ENCODE measurements at places on chromosomes 12 and 14.

DNA sequence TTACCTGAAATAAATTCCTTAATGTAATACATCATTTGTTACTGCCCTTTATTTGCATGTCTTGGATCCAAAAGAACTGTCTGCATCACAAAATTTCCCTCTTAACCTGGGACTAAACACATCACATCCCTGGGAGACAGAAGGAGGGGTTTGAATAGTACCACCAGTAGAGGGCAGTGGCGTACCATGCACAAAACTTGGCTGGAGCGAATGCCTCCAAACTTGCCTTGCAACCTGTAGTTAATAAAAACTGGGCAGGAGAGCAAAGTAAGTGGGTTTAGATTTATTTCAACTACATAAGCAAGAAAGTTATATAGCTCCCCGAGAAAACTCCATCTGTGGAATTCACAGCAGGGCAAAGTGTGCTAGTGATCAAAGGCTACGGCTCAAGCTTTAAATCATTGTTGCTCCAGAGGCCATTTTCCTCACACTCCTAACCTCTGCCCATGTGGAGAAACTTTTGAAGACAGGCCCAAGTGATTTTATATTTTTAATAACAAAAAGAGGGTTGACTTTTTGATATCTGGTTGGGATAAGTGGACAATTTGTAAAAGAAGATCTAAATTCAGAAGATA, 1176.7 kb upstream of the SEL1L start:
- peak; percentile 44 for DNase-seq

GRCh38 chr14:90692826-90693225, 123.4 kb downstream of the TTC7B start:
- DNase-seq = no peak

DNA sequence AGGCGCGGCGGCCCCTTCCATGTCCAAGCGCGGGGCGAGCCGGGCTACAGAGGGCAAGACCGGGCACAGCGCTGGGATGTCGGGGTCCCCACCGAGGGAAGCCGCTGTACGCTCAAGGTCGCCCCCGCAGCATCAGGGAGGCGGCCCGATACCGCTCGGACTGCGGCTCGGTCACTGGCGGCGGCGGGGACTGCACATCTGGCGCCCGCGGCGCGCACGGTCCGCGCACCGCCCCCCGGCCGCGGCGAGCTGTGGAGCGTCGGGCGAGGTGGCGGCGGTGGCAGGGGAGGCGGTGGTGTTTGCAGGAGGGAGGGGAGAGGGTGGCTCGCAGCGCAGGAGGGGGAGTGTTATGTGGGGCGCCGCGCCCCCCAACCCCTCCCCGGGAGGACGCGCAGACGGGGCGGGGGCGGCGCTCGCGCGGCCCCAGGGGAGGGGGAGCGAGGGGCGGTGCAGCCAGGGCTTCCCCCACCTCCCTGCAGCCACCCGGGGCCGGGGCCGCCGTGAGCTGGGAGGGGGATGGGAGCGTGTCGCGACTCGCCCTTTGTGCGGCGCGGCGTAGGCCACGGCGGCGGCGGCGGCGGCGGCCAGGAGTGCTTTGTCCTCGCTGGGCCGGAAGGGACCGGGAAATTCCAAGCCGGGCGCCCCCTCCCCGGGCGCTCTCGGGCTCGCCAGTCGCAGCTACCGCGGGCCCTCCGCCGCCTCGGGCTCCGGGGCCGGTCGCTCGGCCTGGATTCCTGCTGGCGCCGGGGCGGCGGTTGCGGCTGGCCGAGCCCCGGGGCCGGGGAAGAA, at the start of gene NUAK1:
Gene NUAK1 (minus strand): TSS at position 322 of the 789 bp plus-strand sequence. CDS start 301 bp downstream, at position 21.
- DNase-seq = no peak

DNA sequence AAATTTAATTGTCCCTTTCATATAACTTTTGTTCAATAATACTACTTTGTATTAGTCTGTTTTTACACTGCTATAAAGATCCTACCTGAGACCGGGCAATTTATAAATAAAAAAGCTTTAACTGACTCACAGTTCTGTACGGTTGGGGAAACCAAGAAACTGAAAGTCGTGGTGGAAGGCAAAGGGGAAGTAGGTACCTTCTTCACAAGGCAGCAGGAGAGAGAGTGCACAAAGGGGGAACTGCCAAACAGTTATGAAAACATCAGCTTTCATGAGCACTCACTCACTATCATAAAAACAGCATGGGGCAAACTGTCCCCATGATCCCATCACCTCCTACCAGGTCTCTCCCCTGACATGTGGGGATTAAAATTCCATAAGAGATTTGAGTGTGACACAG, 1069.0 kb downstream of the FSCB start:
- no peak for DNase-seq

DNA sequence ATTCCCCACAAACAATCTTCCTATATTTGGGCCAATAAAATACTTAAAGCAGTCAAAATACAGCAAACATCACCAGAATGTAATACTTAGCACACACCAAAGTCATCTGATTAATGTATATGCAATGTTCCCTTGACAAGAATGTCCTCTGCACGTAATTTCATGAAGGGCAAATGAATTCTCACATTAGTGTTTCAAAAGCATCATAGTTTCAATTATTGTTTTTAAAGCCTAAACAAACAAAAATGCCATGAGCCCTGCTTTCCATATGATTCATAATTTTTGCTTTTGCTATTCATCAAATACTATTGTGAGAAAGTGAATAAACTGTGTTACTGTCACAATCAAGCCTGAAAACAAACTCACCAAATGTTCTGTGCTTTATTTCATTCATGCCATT, 156.0 kb downstream of the EPS8 start:
- no peak for DNase-seq

DNA sequence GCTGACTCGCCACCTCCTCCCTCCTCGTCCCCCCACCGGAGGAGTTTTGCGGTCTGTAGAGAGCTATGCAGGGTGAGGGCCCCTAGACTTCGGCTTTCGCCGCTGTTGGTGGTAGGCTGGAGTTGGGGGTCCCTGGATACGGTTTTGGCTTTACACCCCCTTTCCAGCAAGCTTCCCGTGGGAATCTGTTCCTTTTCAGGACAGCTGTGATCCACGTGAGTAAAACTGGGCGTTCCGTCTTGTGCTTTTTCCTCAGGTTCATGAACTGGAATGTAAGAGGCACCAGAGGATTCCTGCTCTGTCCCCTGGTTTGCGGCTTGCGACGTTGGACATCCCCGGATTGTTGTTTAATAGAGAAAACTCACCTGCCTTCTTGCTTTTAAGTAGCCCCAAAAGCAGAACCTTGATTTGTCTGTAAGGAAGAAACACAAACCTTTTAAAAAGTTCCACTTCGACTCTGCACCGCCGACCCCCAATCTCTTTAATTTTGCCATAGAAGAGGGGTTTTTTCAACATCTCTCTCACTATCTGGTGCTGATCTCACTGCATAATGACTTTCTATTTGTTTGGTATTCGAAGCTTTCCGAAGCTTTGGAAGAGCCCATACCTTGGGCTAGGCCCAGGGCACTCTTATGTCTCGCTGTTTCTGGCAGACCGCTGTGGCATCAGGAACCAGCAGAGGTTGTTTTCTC, 490 bp downstream of the PRORP start:
- no peak for DNase-seq

DNA sequence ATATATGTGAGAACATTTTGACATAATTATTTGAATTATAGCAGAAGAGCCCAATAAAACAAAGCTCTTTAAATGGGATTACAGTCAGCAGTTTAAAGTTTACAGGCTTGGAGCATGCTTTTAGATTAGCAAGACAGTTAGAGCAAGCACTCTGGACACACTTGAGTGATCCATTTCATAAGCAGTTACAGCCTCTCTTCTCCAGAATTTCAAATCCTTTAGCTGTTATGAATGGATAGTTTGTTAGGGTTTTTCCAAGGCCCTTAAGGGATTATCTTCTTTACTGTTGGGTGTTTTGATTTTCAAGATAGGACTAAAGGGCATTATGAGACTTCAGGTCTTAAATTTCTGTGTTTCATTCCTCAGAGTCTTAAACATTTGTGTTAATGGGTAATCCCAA, 36.3 kb downstream of the BEST3 start:
- DNase-seq = no peak

- DNase-seq = no peak
Observed at GRCh38 chr12:94157981-94158411, 9.6 kb downstream of the PLXNC1 start.

DNA sequence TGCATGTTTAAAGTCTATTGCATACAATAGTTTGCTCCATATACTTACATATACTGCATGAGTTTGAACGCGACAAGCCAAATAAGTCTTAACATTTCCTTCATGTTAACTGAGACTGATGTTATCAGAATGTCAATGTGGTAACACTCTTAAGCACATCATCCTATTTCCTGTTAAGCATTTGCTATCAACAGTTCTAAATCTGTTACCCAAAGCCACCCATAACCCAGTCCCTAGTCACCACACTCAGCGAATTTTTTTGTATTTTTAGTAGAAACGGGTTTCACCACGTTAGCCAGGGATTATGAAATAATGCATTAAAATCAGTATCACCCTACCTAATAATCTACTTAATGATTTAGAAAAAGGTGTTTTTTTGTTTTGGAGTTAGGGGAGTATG, 39.4 kb downstream of the HNRNPC start:
- DNase-seq = no peak

GRCh38 chr12:48903982-48904411, 21.3 kb downstream of the FKBP11 start:
- DNase-seq = peak; percentile 90

- DNase-seq = no peak
Observed at GRCh38 chr12:92719674-92720073, 16.9 kb downstream of the PLEKHG7 start.

DNA sequence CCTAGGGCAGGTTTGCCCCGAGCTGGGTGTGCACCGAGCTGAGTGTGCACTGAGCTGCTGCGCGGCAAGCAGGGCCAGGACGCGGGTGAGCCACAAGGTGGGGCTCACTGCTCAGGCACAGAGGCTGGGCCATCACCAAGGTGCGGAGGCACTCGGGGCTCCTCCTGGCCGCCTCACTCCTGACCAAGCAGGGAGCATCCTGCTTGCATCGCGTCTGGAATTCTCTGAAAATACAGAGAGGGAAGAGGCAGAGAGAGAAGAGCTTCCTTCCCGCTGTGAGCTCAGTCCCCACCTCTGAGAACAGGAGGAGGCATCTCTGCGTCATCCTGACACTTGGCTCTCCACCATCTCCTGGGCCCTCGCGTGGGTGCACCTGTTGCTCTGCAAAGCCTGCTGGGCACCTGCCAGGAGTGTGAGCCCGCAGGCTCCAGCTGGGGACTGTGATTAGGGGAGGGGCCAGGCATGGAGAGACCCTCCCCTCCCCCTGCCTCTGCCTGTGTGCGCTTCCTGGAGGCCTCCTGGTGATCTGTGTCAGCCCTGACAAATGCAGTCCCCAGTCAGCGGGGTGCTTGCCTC, 116.3 kb downstream of the GLT1D1 start:
- DNase-seq = peak; percentile 21

DNA sequence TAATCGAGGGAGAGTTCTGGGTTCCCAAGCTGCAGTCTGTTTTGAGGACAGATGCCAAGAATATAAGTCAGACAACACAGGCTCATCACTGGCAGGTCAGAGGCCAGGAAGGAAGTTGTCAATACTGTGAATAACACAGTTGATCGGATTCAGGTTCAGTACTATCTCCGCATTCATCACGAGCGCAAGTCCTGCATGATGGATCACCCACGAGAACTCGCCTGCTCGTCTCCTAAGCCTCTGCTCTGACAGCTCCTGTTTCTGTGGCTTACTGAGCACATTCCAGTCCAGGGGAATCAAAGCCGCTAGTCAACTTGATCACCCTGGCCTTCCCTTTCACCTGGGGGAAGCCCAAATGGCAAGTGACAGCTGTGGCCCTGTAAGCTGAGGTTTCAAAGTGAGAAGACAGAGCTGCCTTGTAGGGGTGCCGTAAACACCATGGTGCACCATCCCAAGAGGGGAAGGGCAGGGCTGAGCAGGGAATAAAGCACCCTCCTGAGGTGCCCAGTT, 60.1 kb upstream of the DICER1 start:
- DNase-seq = no peak

DNA sequence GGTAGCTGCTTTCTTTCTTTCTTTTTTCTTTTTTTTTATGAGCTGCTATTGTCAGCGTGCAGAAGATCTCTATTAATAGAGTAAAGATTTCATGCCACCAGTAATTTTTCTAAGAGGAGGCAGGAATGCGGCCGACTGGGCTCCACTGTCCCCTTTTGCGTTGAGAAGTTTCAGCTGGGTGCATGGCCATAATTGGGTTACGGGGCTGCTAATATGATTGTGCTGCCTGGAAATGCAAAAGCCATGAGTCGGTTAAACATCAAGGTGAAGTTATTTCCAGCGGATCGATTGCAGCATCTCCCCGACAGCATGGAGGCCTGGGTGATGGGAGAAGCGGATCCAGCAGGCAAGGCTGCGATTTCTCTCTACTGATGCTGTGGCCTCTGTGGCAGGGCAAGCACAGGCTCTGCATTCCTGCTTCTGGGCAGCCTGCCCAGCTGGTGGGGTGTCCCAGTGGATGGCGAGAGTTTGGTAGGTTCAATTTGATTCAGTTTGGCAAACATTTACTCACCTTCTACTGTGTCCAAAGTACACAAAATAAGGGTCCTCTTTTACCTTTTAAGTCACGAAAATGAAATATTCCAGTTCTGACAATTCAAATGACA, 54.4 kb upstream of the PRMT8 start:
- DNase-seq = no peak

- no peak for DNase-seq
Observed at GRCh38 chr12:75137896-75138295, 71.7 kb downstream of the KCNC2 start.

- no peak for DNase-seq
Observed at GRCh38 chr14:63297372-63298063, 21.2 kb downstream of the GPHB5 start.

DNA sequence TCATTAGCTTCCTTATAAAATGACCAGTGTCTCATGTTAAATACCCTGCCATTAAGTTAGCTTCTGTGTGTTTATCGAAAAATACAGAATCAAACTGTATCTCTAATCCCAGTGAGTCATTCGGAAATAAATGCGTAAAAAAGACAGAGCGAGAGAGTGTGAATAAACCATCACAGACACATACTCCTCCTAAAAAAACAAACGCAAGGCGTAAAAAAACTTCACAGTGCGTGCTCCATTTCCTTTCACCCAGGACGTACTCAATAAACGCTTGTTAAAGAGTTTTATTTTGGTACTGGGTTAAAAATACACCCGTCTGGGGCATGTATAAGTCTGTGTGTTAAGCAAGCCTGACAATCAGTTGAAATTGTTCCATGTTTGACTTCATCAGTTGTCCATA, 58.8 kb upstream of the ISM2 start:
- no peak for DNase-seq

DNA sequence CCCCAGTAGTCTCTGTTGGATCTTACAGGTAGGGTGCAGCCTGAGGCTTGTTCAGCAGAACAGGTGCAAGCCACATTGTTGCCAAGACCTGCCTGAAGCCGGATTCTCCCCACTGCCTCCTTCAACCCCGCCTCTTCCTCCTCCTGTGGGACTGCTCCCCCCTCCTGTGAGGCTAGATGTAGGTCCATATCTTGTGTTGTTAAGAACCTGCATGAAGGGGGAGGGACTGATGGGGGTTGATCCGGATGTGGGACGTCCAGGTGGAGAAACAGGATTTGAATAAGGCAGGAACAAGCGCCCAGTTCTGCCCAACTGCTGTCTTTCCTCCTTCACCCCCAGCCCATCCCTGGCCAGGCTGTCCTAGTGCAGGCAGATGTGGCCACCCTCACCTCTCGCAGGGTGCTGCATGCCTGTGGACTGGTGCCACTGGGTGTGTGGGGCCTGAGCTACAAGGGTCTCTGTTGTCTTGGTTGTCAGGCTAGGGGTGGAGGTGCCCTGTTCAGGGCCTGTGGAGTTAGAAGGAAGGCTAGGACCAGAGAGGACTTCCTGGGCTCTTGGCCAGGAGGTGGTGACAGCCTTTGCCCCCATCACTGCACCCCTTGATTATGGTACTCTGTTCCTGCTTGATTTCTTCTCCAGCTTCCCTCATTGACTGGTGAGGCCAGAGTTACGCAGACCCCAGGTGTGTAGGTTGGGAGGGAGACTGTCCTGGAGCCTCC, 1.4 kb downstream of the NR4A1 start:
- peak; percentile 57 for DNase-seq

All from small intestine (tissue), 16 donors.